ENCODE measurements at places on chromosomes 12 and 14.

DNA sequence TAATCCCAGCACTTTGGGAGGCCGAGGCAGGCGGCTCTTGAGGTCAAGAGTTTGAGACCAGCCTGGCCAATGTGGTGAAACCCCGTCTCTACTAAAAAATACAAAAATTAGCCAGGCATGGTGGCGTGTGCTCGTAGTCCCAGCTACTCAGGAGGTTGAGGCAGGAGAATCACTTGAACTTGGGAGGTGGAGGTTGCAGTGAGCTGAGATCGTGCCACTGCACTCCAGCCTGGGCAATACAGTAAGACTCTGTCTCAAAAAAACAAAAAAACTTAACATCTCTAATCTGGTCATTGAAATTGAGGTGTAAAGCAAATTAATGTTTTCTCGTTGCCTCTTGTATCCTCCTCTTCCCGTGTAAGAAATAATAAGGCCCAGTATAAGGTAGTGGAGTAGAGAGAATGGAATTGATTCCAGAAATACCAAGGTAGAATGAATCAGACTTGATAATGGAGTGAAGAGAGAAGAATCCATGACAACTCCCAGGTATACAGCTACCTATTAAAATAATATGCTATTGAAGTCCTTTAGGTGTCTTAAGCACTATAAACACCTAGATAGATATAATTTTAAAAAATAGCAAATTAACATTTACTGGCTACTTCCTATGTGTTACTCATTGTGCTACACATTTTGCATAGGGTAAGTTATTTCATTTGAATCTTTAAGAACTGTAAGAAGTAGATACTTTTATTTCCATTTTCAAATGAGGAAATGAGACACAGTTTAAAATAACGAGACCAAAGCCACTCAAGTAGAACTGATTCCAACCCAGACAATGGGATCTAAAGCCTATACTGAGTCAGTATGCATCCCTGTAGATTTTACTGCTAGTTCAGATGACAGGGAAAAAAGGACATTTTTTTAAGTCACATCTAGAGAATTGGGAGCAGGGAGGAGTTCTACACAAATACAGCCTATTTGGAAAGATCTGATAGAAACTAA, 23.2 kb downstream of the RAP1B start:
- no peak for DNase-seq

DNA sequence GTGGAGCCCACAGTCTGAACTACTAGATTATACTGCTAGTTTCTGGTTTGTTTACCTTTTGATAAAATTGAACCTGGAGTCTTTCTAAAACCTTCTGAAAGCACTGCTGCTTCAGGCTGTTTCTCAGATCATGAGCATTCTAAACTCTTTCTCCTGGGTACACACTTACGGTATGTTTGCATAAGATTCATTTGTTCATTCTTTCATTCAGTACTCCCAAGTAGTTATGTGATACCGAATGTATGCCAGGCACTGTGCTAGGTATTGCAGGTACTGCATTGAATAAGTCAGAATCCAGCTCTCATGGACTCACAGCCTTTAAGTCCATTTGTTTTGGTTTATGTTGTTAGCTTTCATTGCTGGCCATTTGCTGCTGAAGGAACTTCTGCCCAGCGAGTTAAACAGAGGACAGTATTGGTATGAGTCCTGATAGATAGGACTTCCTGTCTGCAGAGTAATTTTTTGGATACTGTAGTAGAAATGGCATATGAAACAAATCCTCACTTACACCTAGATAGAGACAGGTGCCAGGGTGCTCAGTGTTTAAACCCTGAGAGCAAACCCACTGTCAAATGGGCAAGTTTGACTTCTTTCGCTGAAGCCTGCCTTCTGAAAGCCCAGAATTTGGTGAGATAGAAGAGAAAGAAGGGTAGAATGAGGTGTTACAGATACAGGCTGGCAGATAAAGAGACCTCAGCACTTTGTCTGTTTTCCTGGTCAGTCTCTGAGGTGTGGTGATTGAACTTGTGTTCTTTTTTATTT, 2.1 kb downstream of the SUSD6 start:
- no peak for DNase-seq

GRCh38 chr12:2486796-2487195, 308.0 kb upstream of the FKBP4 start:
- no peak for DNase-seq

DNA sequence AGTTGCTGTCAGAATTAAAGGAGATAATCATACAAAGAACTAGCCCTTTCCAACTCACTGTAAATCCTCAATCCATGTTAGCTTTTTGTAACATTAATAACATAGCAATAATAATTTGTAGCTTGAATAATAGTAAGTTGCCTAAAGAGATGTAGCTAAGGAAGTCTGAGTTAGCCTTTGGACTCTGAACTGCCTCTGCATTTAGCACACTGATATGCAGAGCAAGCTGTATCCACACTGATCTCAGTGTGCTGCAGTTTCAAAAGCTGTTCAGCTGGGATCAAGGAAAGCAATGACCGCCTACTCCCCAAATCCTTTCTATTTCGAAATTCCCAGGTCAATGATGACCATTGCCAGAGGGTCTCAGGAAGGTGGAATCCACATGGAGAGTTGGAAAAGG, 99.3 kb upstream of the IFNG-AS1 start:
- DNase-seq: no peak

- no peak for DNase-seq
Observed at GRCh38 chr14:30957813-30958370, 67.6 kb upstream of the AP4S1 start.
